Activated naive CD4-positive, alpha-beta T cell treated with Interleukin-2 at 50 U/mL for 16 hours (primary cell): ENCODE measurements at places on chromosomes 5 and 9.

DNA sequence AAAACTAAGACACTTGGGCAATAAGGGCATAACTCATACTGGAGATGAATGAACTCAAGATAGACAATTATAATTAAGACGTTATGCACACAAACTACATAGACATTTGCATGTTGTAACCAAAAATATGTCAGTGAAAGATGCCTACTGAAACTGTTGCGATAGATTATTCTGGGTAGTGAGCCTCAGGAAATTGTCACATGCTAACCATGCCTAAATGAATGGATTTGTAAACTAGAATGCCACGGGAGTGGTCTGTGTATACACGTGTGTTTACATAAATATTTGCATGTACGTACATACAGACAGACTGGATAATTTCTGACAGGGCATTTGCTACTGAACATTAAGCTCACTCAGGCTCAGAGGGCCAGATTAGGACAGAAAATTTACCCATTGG is 1.2 kb downstream of the NIPSNAP3B start:
- DNase-seq, result no peak

- DNase-seq, result no peak
Observed at GRCh38 chr5:129945774-129946270, 41.6 kb downstream of the CHSY3 start.

GRCh38 chr9:93129286-93129685 is 4.8 kb downstream of the NINJ1 start:
- no peak for DNase-seq

DNA sequence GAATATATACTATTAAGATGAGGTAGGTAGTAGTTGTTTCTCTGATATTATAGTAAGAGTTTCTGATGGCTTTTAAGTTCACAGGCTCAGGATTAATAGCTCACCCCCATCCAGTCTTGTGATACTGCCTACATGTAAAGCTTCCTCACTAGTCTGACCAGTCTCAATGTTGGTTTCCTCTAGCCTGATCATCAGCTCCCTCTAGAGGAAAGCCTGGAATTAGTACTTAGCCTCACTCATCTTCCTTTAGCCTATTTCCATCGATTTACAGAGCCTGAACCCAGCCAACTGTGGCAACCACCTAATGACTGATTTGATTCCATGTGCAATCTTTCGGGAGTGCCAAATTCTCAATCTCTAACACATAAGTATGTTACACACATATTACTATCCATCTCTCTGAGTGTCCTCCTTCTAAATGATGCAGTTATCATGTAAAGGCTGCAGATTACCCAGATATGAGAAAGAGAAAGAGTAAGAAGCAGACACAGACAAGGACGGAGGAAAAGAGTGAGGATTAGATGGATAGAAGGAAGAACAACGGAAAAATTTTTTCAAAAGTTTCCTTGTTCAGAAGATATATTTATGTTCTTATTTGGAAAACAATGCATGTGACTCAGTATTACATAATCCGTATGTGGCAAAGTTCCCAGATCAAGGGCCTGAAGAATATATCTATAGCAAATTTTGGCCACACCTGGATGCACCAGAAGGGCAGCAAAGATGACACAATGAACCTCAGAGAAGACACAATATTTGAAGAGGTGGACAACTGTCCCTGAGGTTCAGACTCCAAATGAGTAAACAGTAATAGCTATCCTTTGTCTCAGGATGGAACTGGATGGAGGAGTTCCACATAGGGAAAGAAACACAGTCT is 333.7 kb downstream of the ELAVL2 start:
- no peak for DNase-seq

- DNase-seq, result no peak
Observed at GRCh38 chr9:127735530-127736185, 564 bp upstream of the TOR2A start.

GRCh38 chr9:108756746-108757490 is 98.9 kb downstream of the ACTL7B start:
- DNase-seq, result no peak

DNA sequence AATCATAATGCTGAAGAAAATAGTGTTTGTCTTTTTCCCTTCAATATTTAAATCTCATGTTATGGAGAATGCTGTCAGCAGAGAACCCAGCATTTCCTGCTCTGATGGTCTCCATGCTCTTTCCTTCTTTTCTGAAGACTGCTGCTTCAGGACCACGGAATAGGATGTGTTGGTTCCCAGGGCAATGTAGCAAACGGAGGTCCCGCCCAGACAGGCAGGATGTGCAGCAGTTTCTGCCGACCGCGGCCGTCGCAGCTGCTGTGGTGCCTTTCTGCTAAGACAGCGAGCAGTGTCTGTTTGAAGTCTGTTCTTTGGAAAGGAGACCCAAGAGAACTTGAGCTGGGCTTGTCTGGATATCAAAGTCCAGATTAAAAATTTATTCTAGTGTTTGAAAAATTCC is 654.3 kb downstream of the CCDC171 start:
- DNase-seq, result no peak

GRCh38 chr9:1938135-1938534 is 77.0 kb upstream of the SMARCA2 start:
- no peak for DNase-seq

DNA sequence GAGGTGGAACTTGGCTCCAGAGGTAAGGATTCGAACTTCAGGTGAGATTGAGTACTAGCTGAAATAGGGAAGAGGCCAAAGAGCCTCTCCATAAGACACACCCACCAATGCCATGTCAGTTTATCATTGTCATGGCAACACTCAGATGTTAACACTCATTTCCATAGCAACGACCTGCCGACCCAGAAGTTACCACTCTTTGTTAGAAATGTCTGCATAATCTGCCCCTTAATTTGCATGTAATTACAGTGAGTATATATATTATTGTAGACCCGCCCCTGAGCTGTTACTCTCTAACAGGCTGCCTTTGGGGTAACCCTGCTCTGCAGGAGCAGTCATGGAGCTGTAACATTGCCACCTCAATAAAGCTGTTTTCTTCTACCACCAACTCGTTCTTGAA is 10.2 kb upstream of the NTRK2 start:
- DNase-seq, result no peak

GRCh38 chr5:35218981-35219380 is 11.3 kb downstream of the PRLR start:
- DNase-seq, result no peak

DNA sequence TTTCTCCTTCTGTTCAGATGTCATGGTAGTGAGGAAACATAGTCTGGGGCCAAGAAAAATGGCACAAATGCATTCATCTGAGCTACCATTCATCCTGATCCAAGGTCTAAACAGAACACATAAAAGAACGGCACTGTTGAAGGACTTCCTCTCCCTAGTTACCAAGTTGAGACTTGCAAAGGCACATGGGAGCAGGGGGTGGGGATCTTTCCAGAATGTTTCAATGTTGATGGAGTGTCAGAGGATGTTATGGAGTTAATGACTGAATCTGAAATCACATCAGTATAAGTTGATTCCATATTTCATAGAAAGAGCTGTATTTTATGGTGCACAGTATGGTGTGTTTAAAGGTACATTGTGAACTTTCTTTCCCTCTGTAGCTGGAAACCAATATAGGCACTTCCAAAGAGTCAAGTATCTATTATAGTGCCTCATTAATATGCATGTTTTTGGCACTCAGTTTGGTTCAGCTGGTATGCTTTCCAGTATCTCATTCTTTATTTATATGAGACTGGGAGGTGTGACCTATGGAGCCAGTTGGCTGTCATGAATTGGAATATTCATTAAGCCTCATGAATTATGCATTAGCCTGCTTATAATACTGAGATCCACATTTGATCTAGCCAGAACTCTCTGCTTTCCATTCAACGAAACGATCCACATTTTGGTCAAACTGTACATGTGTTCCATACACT is 603.0 kb downstream of the NR2F1-AS1 start:
- no peak for DNase-seq

- peak; percentile 91 for DNase-seq
Observed at GRCh38 chr5:181243564-181244343, at the start of gene RACK1. Gene RACK1, minus strand, starts transcription at chr5:181243906. Its CDS starts 106 bp downstream, at chr5:181243800.

DNA sequence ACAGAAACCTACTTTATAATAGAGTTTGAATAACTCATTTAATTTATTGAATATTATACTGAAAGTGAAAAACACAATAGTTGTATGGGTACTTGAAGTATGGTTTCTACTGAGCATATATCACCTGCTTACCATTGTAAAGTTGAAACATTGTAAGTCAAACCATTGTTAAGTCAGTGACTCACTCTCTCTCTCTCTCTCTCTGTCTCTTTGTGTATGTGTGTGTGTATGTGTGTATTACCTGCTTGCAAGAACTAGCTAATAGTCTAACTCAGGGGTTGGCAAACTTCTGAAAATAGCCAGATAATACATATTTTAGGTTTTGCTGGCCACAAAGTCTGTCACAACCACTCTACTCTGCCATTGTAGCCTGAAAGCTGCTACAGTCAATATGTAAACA is 564.3 kb upstream of the ZNF608 start:
- DNase-seq, result no peak

DNA sequence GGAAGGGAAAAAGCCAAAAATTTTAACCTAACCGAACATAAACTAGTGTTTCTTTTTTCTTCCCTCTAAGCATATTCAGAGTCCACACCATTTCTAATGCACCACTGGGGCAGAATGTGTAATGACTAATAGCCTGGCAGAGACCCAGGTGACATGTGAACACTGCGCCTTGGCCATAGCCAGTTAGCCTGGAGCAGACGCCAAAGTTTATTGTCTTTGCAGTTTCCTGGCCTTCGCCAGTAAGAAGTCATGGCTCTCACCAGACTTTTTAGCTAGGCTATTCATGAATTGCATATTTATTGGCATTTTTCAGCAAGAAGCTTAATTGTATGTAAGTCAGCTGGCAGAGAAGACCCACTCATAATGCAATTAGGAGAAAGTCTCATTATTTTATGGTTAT is 182.8 kb upstream of the SLC27A6 start:
- no peak for DNase-seq

- no peak for DNase-seq
Observed at GRCh38 chr5:90421136-90421535, 11.6 kb upstream of the CETN3 start.

GRCh38 chr5:73498057-73498992 is at the start of gene BTF3:
Gene BTF3, plus strand, starts transcription at chr5:73498442. Its CDS starts 226 bp downstream, at chr5:73498668.
- peak; percentile 95 for DNase-seq

DNA sequence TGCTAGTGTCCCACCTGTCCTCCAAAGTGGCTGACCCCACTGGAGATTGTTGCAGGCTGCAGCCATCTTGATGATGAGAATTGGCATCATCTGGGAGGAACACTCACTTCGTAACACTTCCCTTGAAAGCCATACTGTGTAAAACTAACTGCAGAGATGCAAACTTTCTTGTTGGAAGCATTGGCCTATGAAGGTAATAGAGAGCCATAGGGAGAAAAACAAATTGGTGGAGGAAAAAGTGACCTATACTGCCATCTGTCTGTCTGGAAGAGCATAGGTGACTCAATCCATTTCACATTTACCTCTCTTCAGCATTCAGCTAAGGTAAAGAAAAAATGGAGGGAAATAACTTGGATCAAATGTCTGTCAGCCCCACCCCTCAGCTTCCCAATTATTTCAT is 473.4 kb downstream of the NTRK2 start:
- DNase-seq, result no peak

DNA sequence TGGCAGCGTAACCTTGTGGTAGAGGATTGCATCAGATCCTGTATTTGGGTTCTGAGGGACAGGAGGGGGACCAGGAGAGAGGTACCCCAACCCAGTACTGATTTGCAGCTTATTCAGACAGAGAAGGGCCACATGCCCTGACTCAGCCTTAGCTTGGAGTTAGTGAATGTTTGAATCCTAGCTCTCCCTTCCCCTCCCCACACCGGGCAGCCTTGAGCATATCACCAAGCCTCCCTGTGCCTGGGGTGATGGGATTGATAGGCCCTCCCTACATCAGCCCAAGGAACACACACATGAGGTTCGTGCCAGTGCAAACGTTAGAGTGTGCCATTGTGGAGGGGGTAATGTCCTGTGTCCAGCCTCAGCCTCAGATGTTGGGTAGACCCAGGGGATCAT is 71.9 kb downstream of the AMBP start:
- no peak for DNase-seq

GRCh38 chr9:68780720-68781119 is 75.7 kb downstream of the PIP5K1B start:
- DNase-seq, result peak; percentile 11

GRCh38 chr5:145579301-145579700 is 255.8 kb downstream of the PRELID2 start:
- no peak for DNase-seq

GRCh38 chr9:119441832-119442231 is 72.6 kb upstream of the BRINP1 start:
- DNase-seq, result no peak

DNA sequence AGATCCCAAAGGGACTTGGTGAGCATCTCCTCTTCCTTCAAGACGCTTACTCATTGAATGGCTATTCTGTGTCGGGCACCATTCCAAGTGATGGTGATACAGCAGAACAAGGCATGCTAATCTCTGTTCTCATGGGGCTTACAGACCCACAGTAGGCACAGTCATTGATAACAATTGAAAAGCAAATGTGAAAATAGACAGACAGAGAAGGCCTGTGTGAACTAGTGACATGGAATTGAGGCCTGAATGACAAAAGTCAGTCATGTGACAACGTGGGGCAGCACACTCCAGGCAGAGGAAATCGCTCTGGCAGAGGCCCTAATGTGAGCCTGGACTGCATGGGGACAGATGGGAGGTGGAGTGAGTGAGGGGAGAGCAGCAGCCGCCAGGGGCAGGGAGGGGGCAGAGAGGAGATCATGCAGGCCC is 70.7 kb upstream of the CPLX2 start:
- no peak for DNase-seq

DNA sequence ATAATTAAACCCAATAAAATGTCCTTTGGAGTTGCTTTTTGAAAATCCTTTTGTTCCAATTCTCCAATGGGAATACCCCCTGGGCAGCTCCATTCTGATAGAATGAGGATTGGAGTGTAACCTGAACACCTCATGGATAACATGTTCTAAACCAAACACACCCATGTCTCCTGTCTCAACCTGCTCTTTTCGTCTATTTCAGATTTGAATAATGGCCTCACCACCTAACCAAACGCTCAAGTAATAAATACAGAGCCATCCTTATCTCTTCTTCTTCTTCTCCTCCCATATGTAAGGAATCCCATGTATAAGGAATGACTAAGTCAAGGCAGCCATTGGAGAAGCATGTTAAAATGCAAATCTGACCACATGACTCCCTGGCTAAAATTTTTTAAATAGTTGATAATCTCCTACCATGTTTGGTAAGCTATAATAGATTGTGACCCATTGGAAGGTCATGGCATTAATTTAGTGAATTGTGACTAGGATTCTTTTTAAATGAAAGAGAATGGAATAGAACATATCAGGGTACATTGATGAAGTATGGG is 26.0 kb downstream of the ELL2 start:
- no peak for DNase-seq

GRCh38 chr5:85159395-85159794 is 774.7 kb upstream of the EDIL3 start:
- DNase-seq, result no peak

- DNase-seq, result no peak
Observed at GRCh38 chr5:90055831-90056328, 353.7 kb downstream of the CETN3 start.

GRCh38 chr9:81372628-81373191 is 316.6 kb downstream of the TLE1 start:
- no peak for DNase-seq

- DNase-seq, result peak; percentile 91
Observed at GRCh38 chr5:150000256-150000989, at the start of the genes HMGXB3 and TIGD6. Gene HMGXB3, plus strand, starts transcription at chr5:150000739. Its CDS starts 4,114 bp downstream, at chr5:150004853. Gene TIGD6, minus strand, starts transcription at chr5:150000654. Its CDS starts 4,306 bp downstream, at chr5:149996348.
